Cortex of kidney (tissue), 1 donor: ENCODE measurements at places on chromosomes 6 and 20.

DNA sequence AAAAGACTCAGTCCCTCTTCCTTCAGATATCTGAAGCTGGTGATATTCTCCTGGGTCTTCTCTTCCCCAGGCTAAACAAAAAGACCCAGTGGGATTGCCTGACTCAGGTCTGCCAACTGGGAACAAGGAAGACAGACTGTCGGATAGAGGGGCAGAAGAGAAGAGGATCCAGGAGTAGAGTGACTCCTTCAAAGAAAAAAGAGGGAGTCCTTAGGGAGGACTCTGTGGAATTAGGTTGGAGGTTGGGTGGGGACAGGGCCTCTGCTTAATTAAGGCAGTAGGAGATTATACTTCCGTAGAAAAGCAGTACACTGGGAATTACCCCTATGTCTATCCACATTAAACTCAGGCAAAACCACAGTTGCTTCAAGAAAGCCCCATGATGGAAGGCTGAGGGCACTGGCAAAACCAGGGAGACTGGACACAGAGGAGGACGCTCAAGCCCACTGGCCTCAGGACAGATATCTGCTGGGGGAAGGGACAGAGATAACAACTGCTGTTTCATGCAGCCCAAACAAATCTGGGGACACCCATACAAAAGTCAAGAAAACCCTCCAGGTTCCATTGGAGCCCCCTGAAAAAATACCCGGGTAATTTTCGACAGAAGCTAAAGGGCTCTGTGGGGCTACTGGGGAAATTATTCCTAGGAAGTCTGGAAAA lies 5.7 kb downstream of the BCL2L1 start:
- DNase-seq, result no peak

- no peak for DNase-seq
These were observed 38.6 kb upstream of the NOL4L start for GRCh38 chr20:32623667-32624157.

- DNase-seq, result no peak
These were observed 137.7 kb upstream of the ARMC2 start for GRCh38 chr6:108710551-108710950.

DNA sequence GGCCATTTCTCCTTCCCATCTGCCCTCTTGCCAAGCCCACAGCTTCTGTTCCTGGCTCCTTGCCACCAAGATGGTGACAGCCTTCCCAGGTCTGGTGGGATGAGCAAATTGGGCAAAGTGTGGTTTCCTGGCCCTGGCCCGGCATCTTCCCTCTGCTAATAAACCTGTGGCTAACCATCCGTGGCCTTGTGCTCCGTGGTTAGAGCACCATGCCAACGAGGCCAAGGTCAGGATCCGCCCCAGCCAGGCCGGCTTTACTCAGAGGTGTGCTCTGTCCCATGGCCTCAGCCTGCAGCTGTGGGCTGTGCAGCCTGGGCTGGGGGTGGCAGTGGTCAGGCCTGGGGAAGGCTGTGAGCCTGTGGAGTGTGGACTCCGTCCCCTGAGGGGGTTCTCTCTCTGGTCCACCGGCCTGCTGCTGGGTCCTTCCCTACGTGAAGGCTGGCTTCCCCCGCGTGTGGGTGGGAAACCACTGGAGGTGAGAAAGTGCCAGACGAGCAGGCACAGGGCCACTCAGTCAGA lies 117.4 kb downstream of the VEGFA start:
- DNase-seq, result no peak

DNA sequence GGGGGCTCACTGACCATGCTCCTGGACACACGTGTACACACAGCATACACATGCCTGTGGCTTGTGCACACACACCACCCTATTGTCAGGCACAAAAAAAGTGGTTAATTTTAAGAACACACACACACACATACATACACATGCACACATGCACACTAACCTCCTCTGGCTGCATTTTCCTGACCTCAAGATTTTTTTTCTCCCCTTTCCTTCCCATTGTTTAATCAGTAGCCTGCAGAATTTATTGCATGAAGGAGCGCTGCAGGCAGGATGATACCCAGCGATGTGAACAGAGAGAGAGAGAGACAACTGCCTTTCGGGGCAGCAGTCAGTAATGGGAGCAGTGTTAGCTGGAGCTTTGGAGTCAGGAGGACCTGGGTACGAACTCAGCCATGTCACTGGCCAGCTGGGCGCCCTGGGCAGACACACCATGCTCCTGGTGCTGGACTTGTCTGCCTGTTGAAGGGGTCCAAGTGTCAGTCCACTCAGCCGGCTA lies 990 bp upstream of the TRAF3IP2 start:
- DNase-seq, result no peak

- no peak for DNase-seq
These were observed 46.5 kb downstream of the ADTRP start for GRCh38 chr6:11732036-11732631.

- DNase-seq, result no peak
These were observed 40.0 kb downstream of the CPXM1 start for GRCh38 chr20:2760297-2760951.

DNA sequence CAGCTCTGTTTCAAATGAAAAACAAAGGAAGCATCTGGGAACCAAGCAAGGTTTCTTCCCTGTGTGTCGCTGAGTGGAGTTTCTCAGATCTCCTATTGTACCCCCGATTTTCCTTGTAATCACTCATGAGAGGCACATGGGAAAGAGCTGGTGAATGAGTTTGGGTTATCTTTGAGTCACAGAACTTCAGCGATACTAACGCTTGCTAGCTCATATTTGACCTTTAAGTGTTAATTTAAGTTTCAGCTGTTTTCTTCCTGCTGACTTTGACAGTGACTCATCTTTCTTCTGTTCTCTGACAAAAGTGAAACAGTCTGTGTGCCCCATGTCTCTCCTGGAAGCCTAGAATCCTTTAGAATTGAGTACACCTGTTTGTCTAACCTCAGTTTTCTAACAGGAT lies 261.1 kb upstream of the RGS17 start:
- DNase-seq, result no peak

GRCh38 chr20:59299945-59300332 lies 472 bp upstream of the EDN3 start:
- DNase-seq, result no peak

- DNase-seq, result no peak
These were observed 38.7 kb downstream of the C6orf132 start for GRCh38 chr6:42103753-42104094.

DNA sequence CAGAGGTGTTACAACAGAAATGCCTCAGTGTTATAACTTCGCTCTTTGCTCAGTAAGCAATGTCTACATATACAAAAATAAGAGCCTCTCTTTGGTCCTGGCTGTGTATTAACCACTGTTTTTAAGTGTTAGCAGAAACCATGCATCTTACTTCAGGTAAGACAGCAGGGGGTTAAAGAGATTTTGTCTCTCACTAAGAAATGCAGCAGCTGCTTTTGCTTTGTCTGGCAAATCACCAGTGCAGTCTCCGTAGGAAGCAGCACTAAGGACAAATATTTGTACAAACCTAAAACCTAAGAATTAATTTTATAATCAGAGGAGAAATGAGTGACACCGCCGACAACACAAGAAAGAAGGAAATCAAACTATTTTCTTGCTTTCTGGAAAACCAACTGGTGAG lies 758 bp downstream of the SMIM28 start:
- no peak for DNase-seq

- no peak for DNase-seq
These were observed 663.9 kb downstream of the DOK5 start for GRCh38 chr20:55139173-55139765.

DNA sequence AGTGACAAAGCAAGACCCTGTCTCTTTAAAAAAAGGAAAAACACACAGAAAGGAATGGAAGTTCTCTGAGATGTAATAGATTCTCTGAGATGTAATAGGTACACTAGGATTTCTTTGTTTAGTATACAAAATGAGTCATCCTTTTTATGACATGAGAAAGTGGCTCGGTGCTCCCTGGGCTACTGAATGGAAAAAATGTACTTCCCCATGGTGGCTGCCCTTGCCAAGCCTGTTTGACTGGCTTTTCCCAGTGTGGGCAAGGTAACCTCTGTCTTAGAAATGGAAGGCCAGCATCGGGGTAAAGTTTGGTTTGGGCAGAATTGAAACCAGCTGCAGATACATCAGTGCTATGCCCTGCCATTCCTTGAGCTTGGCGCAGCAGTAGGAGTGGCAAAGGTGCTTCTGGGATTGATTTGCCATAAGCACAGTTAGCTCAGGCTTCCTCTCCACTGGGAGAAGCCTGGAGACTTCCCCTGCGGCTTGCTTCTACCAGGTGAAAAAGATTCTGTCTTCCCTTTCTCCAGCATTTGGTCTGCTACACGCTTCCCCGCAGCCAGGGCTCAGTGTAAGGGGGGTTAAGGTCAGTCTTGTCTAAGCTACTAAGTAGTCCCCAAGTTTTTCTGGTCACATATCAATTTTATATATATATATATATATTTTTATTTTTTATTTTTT lies 24.5 kb downstream of the ARFGEF2 start:
- no peak for DNase-seq

DNA sequence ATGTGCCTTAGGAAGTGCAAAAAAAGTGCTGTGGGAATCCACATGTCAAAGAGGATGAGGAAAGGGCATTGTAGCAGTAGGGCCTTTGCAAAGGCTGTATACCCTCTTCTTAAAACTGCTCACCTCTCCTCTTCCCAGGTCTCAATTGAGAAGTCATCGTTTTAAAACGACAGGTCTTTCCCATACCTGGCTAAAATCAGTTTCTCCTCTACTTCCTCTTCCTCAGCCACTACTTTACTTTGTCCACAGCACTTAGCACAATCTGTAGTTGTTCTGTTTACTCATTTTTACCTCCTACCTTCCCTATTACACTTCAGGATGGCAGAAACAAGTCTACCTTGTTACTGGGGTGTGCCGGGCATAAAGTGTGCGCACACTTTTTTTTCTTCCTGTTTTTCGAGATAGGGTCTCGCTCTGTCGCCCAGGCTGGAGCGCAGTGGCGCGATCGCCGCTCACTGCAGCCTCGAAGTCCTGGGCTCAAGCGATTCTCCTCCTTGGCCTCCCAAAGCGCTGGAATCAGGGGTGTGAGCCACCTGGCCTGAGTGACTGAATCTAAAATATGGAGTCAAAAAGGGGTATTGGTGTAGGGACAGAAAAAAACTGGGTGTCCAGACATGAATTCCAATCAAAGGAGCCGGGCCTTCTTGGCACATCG lies 9.8 kb upstream of the ELOVL5 start:
- no peak for DNase-seq

- DNase-seq, result no peak
These were observed 41.3 kb downstream of the MTHFD1L start for GRCh38 chr6:150906641-150907326.

- no peak for DNase-seq
These were observed 576 bp downstream of the MAPK13 start for GRCh38 chr6:36130667-36131510.

- no peak for DNase-seq
These were observed 124.5 kb upstream of the SAMD5 start for GRCh38 chr6:147384029-147384428.

- no peak for DNase-seq
These were observed 145.7 kb downstream of the WDR27 start for GRCh38 chr6:169555971-169556617.

GRCh38 chr6:125164696-125165095 lies 11.1 kb downstream of the TPD52L1 start:
- no peak for DNase-seq

DNA sequence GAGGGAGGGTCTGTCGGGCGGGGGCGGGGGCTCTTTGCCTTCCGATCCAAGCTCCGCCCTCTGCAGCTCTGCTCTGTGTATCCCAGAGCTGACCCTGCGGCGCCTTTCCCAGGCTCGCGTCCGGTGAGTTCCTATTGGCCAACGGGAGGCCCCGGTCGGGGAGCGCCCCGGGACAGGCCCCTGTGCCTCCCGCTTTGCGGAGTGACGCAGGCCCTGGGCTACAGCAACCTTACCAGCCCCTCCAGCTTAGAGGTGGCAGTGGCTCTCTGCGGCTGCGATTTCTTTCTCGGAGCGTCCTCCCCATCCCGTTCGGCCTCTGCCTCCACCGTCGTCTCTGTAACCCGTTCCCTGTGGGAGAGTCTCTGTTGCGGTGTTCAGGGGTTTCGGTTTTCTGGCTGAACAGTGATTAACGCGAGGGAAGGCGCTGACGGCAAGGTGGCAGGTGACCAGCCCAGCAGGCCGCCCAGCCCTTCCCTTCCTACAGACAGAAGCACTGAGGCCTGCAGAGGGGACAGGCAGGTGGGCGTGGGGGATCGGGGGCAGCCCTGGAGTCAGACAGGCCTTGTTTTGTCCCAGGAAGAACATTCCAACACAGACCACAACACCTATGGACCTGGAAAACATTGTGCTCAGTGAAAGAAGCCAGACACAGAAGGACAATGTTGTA lies 18.1 kb upstream of the CEBPB start:
- no peak for DNase-seq

DNA sequence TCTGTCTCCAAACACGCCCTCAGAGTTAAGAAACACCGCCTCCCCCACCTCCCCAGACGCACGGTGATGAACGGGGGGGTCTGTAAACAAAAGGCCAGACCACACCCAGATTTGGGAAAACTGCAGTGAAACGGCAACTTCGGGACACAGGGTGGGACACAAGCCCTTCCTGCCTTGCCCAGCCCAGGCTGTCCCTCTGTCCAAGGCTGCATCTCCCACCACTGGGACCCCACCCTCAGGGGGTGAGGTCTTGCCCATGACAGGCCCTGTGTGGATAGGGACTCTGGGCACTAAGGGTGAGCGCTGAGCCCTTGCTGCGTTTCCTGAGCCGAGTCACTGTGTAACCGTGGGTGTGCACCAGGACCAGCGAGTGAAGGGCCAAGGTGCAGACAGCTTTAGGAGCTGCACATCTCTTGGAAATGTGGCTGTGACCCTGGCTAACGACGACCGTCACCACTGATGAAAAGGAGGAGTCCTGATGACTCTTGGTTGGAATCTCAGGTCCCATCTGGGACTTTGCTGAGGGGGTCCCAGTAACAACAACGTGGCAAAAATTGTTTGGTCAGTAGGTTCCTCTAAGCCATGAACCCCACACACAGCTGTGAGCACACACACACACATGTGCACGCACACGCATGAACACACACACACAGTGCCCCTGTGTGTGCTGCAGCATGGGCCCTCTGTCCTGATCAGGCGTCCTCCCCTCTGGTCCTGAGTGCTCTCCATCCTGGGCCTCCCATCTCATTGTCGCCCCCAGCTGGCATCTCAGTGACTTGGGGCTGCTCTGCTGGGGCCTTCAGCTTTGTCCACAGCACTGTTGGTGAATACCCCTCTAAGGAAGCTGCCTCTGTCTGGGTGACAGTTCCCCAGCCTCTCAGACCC lies 100.6 kb downstream of the RAMACL start:
- no peak for DNase-seq

GRCh38 chr6:130417951-130418350 lies 52.1 kb downstream of the TMEM200A start:
- no peak for DNase-seq

DNA sequence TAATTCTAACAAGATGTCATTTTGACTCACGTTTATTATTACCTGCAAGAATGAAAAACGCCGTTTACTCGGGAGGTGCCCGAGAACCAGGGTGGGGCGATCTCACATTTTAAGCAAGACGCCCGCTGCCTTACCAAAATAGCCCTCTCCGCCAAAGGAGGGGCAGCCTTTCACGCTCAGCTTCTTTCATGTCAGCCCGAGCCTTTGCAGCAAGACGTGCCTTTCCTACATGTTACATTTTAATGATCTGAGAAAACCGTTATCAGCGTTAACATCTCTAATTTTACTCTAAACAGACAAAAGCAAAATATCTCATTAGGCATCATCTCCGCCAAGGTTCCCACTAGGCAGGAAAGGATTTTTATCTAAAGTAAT lies 2.0 kb downstream of the BACH2 start:
- no peak for DNase-seq
